T-helper 17 cell (primary cell): ENCODE measurements at places on chromosomes 4 and X.

GRCh38 chrX:30626402-30626801, 26.8 kb upstream of the GK start:
- no peak for DNase-seq

- DNase-seq: no peak
These were observed 28.9 kb downstream of the SPANXD start for GRCh38 chrX:141669689-141670088.

DNA sequence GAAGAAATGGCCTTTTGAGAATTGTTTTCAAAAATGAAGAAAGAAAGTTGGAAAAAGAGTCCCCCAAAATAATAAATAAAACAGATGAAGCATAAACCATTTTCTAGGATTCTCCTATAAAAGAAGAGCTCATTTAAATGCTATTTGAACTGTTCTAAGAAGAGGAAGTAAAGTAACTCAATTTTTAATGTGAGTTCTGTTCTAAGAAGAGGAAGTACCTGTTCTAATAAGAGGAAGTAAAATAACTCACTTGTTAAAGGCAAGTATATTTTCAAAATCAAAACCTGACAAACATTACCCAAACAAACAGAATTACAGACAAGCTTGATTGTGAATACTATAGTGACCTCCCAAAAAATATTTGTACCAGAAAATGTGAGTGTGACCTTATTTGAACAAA, 1326.3 kb downstream of the C4orf33 start:
- no peak for DNase-seq

GRCh38 chrX:148337873-148338272, 162.5 kb upstream of the AFF2 start:
- no peak for DNase-seq

- DNase-seq: no peak
These were observed 252.4 kb upstream of the CPEB2 start for GRCh38 chr4:14749910-14750309.

DNA sequence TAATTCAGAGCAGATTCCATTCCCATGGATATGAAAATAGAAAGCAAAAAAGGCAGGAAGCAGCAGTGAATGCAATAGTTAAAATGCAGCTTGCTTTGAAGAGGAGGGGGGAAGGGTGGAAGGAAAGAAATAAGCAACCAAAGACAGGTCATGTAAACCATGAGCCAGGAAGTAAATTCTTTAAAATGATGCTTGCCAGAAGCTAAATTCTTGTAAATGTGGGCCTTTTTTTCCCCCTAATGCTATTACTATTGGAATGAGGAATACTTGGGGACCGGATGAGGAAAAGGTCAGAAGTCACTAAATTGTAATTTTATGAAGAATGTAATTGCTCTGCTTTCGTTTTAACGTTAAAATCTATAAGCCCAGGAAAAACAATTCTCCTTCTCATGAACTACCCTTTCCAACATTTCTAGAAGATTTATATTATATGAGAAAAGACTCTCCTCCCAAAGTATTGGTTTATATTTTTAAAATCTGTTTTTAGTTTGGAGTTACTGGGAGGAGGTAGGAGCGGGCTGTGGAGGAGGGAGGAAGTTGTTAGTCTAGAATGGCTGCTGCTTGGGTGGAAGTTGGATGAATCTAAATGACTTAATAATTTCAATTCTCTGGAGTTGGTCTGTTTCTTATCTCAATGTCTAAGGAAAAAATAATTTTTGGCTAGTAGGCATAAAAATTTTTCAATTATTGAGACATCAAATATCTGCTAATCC, 77.6 kb upstream of the PCDH18 start:
- DNase-seq: no peak

DNA sequence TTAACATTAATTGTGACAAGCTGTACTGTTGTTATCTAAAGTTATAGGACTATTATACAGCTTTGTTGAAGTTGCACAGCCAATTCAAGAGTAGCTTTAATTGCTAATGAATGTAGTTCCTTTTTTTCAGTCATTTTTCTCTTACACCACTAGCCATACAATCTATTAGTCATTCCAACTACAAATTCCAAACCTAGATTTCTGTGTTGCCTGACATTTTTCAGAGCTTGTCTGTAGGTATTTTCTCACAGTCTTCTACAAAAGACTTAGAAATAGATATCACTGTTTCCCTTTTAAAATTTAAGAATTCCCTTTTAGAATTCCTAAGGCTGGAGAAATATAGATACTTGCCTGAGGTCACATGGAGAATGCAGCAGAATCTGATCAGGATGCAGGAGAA, 307.0 kb upstream of the HS3ST1 start:
- DNase-seq: no peak

- no peak for DNase-seq
These were observed 3.9 kb upstream of the WWC2 start for GRCh38 chr4:183095199-183095512.

DNA sequence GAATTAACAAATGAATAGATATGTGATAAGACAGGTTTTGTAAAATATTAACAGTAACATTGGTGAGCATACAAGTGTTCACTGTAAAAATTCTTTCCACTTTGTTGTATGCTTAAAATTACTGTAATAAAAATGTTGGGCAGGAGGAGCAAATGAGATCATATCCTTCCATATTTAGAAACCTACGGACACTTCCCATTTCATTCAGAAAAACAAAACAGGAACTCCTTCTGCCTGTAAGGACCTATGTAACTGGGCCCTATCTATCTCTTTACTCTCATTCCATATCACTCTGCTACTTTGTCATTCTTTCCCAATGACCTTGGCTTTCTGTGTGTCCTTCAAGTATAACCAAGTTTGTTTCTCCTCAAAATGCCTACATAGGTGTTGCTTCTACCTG, 53.7 kb upstream of the SLC39A8 start:
- no peak for DNase-seq

GRCh38 chr4:159352609-159353008, 249.7 kb downstream of the RAPGEF2 start:
- DNase-seq: no peak

- no peak for DNase-seq
These were observed 78.7 kb downstream of the PRKG2 start for GRCh38 chr4:81136161-81136905.

DNA sequence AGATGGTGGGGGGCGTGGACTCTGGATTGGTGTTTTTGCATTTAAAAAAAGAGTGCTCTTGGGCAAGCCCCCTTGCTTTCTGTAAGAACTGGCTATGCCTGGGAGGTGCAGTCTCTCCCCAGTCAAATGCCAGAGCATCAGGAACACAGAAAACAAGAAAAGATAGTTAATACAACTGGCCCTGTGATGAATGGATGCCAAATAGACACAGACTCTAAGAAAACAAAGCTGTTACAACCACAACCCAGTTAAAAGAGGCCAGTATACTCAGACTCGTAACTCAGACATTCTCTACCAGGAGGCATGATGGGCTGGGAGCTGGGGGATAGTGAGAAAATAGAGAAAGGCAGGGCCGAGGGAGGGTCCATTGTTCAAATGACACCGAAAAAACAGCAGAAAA, 32.5 kb upstream of the C1QTNF7 start:
- DNase-seq: no peak

DNA sequence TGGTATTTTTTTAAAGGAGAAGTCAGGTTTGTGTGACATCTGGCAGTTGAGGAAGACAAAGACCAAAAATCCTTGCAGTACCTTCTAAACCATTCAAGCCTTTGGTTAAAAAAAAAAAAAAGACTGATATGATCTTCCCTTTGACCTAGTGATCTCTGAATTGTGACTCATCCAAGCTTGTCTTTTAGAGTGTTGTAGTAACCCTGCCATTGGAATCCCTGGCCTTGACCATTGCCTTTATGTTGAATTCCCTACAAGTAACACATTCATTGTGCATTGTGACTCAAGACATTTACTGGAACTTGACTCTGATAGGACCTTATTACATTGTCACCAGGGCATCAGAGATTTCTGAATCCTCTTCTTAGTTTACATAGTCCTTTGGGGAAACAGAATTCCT, 1469.0 kb downstream of the TECRL start:
- DNase-seq: no peak

DNA sequence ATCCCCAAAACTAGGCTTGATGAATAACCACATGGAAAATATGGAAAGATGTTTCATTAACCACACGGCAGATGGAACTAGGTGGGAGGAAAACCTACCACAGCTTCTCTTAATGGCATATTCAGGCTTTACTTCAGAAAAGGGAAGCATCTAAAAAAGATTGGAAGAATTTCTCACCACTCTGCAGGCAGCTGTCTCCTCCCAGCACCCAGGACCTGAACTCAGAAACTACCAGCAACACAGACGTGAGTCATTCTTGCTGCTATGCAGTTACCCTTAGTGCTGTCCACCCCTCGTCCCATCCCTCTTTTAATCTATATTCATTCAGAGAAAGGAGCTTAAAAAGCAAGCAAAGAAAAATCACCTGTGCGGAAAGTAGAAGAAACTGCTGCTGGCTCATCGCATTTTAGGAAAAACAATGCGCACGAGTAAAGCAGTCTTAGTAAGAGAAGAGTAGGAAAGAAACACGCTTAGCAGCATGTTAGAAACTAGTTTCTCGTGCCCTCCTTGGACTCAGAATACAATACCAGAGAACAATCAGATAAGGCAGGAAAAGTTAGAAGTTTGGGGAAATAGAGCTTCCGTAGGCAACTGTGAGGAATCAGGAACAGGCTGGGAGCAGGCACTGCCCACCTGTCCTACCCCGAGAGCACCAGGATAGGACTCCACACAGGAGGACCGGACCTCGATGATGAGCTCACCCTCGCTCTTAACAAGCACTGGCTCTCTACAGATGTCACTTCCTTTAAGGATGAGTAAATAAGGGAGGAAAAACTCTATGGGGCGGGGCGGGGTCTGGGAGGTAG, 48.1 kb upstream of the ENPP6 start:
- no peak for DNase-seq

GRCh38 chrX:153905481-153906095, 1.1 kb downstream of the AVPR2 start:
- DNase-seq: no peak
